ENCODE measurements at places on chromosomes 2 and 18.

DNA sequence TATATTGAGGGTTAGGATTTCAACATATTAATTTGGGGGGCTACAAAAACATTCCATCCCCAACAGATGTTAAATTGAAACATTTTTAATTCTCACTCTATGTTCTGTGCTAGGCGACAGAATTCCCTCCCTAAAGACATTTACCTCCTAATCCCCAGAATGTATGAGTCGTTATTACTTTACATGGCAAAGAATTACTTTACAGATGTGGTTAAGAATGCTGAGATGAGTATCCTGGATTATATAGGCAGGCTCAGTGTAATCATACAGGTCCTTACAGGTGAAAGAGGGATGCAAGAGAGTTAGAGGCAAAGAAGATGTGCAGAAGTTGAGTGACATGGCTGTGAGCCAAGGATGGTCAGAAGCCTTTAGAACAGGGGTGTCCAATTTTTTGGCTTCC, 974.1 kb upstream of the ACVR2A start:
- DNase-seq = no peak

GRCh38 chr2:79432731-79433146, 80.1 kb upstream of the CTNNA2 start:
- DNase-seq = no peak

DNA sequence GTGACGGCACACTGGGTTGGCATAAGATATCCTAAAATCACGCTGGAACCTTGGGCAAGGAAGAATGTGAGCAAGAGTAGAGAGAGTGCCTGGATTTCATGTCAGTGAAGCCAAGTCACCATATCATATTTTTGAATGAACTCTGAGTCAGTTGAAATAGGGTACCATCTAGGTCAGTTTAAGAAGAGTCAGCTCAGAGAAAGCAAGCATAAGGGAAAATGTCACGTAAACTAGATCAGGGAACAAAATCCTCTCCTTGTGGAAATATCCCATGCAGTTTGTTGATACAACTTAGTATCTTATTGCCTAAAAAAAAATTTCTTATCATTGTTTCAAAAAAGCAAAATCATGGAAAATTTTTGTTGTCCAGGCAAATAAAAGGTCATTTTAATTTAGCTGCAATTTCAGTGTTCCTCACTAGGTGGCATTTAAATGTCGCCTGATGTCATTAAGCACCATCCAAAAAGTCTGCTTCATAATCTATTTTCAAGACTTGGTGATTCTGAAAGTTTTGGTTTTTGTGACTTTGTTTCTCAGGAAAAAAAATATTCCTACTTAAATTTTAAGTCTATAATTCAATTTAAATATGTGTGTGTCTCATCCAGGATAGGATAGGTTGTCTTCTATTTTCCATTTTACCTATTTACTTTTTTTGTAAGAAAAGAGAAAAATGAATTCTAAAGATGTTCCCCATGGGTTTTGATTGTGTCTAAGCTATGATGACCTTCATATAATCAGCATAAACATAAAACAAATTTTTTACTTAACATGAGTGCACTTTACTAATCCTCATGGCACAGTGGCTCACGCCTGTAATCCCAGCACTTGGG, 19.6 kb downstream of the RSAD2 start:
- DNase-seq = peak; percentile 30

DNA sequence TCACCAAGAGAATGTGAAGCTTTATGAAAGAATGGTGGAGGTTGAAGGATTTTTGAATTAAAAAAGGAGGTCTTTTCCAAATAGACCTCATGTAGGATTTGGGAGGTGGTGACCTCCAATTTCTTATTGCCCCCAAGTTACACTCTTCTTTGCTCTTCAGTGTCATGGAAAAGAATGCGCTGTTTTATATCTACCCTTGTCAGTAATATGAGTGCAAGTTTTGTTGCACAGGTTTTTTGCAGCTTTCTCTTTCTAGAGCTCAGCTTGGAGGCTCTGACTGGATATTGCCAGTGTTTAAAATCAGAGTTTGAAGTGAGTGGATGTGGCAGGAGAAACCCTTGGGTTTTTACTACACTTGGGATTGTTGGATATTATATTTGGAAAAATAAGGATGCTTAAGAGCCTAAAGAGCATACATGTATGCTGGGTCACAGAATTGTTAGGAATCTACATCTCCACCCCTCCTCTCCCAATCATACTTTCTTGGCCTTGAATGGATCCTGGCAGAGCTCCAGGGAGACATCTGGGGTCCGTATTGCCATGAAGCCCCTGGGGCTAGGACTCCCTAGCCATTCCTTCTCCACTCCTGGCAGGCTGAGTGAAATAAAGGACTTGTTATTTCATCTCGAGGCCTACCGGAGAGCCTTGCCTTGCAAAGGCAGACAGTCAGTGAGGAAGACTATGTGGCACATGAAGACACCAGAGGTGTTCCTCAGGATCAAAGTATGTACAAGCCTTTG, 43.8 kb downstream of the APOB start:
- DNase-seq = no peak

DNA sequence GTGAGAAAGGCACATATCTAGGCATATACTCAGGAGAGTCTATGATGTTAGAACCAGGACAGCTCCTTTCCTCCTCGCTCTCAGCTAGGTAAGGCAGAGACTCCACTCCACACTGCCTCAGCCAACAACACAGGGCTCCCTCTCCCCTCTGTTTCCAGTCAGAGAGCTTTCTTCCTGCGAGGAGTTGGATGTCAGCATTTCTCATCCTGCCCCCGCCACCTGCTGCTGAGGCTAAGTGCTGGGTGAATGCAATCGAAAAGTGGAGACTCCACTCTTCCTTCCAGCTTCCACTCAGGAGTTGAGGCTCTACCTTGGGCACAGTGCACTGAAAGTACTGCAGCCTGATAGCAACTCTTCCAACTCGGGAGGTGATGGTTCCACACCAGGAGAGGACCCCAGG, 177.2 kb upstream of the RAB6C start:
- no peak for DNase-seq

- no peak for DNase-seq
These were observed 44.5 kb upstream of the TMEM17 start for GRCh38 chr2:62550461-62550860.

GRCh38 chr2:209380293-209380692, 43.6 kb upstream of the MAP2 start:
- DNase-seq = no peak
